ENCODE measurements at places on chromosomes 2 and 18.

DNA sequence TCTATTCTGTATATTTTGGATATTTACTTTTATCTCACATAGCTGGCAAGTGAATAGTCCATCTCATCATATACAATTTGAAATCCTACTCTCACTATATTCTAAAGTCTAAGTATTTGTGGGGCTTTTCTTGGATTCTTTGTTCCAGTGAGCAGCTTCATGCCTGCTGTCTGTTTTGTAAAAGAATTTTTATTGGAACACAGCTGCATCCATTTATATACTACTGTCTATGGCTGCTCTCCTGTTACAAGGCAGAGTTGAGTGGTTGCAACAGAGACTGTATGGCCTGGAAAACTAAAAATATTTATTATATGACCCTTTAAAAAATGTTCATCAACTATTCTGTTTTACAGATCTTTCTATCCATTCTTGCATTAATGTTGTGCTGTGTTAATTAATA lies 193.3 kb upstream of the KLHL14 start:
- DNase-seq = no peak

DNA sequence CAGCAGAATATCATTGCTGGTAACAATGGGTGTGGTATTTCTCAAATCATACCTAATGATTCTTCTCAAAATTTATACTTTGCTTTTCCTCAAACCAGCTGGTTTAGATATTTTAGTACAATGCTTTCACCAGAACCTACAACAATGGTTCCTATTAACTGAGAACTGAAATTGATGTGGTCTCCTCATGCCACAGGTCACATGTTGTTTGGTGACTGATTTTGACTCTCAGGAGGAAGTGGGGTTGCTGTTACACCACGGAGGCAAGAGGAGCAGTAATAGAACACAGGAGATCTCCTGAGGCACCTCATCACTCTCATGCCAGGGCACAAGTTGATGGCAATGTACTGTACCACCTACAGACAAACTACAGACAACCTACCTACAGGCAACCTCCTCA lies 3.0 kb upstream of the CEP68 start:
- no peak for DNase-seq

DNA sequence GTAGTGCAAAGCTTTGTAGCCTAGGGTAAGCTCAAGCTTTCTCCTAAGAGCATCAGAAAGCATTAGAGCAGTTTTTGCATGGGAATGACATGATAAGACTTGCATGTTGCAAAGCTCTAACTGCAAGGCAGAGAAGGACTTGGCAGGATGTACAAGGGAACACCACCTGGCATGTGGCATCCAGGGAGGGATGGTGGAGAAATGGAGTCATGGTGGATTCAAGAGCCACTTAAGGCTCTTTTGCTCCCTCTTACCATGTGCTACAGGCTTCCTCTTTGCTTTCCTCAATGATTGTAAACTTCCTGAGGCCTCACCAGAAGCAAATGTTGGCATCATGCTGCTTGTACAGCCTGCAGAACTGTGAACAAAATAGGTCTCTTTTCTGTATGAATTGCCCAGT lies 266.0 kb downstream of the GLI2 start:
- DNase-seq = no peak

- DNase-seq = no peak
These were observed 12.5 kb downstream of the FBXO11 start for GRCh38 chr2:47893771-47894170.

DNA sequence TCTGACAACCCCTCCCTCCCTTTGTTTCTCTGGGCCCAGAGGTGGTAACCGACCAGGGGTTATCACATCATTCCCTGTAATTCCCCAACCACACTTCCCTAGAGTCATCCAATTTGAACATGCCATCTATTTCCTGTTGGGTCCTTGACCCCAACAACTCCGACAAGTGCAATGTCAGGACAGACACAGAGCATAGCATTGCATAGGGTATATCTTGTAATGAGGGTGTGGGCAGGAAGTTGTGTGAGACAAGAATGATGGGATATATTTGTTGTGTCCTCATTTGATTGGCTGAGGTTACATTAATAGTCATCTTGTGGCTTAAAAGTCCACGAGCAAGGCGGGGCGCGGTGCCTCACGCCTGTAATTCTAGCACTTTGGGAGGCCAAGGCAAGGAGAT lies 33.4 kb upstream of the CNOT11 start:
- no peak for DNase-seq

GRCh38 chr2:100405403-100406119 lies 11.9 kb downstream of the CHST10 start:
- no peak for DNase-seq

DNA sequence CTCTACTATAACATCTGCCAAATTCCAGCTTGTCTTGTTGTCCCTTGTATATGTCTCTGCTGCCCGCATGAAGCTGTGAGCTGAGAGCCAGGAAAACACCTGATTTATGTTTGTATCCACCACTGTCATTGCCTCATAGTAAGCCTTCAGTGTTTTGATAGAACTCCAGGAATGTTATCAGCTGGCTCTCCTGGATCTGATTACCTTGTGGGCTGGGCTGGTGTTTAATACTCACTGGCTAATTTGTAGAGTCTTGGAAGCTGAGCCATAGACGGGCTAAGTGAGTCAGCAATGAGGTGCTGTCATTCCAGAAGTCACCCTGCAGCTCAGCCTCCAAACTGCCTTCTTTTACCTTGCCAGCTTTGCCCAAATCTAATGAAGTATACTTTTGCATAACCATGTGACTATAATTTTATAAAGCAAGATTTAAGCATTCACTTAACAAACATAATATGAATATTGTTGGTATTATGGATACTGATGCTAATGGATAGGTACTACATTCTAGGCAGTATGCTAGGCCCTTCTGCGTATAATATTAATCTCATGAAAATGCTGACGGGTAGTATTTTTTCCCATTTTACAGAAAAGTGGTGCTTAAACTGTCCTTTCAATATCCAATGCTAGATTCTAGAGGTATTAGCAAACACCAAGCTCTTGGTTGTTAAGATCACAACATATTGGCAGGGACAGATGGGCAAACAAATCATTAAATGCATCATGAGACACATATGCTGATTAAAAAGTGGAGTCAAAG lies 62.7 kb upstream of the GATA6 start:
- DNase-seq = no peak

DNA sequence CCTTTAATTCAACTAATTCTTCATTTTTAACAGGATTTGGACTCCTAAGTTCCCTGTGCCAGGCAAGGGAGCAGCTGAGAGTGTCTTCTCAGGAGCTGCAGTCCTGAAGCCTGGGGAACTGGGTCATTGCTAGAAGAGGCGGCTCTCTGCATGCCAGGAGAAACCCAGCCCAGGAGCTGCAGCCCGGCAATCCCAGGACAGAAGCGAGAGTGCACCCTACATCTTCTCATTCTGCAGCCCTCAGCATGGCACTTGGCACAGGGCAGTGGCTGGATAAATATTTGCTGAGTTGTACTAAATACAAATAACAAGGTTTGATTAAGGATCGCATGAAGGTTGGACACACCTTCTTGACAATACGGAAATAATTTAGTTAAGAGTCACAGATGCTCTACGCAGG lies 244.9 kb upstream of the PXDN start:
- no peak for DNase-seq

DNA sequence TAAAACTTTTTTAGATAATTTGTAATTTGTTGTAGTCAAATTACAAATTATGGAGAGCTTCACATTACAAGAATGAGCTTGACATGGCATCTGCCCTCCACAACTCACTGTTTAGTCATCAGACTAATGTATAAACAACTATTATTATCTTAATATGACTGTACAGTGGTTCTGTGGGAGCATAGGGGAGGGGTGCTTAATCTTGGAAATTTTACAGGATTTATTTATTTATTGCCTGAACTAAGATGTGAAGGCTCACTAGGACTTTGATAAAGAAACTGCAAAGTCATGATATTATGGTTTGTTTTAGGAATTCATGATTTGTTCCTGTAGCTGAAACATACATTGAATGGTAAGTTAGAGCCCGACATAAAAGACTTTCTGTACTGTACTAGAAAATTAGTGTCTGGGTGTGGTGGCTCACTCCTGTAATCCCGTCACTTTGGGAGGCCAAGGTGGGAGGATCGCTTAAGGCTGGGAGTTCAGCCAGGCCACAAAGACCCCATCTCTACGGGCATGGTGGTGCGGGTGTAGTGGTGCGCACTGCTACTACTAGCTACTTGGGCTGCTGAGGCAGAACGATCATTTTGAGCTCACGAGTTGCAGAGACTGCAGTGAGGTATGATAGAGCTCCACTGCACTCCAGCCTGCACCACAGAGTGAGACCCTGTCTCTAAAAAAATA lies 2.1 kb downstream of the MARCHF7 start:
- DNase-seq = no peak

DNA sequence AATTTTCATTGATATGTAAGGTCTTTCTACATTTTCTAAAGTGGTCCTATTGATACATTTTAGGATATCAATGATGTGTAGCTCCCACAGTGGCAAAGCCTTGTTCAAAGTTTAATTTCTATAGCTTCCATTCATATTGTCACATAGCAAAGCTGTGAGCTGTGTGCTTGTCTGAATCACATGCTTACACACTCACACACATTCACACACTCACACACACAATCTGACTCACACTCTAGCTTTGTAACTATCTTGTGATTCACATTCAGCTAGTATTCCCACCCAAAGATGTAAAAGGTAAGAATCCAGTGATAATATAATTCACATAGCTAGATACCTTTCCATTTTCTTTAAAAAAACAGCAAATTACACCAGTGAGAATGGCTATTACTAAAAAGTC lies 58.7 kb downstream of the MAPRE2 start:
- DNase-seq = no peak

GRCh38 chr2:223647258-223647952 lies 45.2 kb upstream of the SCG2 start:
- no peak for DNase-seq

GRCh38 chr2:159409116-159409800 lies 122.8 kb upstream of the WDSUB1 start:
- no peak for DNase-seq

DNA sequence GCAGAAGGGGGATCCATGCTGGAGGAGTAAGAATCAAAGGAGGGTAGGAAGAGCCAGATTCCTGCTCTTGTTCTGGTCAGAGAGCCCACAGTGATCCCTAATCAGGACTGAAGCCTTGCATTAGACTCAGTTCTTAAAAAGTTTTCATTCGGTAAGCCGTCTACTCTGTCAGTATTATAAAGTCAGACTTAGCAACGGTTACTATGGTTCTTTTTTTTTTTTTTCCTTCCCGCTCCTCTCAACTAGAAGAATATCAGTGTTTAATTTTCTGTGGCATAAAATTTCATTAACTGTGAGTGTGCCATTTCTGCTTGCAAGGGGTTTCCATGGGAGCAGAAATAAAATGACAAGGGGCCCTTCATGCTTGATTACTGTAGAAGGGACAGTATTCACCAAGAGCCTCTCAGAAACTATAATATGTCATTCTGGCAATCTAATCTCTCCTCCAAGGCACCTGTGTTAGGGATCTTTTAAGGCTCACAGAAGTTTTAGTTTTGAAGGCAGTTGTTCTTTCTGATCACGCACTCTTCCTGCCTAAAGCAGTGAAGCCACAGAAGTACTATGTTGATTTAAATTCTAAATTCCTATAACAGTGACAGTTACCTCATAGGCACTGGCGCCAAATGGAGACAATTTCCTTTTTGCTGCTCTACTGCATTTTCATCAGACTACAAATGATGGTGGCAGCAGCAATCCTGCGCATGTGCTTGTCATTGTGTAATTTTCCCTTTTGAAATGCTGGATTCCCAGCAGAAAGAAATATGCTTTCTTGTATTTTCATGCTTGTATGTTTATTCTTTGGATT lies 57.0 kb downstream of the OSBPL6 start:
- no peak for DNase-seq

GRCh38 chr18:9337873-9338272 lies 3.3 kb downstream of the TWSG1 start:
- DNase-seq = no peak

DNA sequence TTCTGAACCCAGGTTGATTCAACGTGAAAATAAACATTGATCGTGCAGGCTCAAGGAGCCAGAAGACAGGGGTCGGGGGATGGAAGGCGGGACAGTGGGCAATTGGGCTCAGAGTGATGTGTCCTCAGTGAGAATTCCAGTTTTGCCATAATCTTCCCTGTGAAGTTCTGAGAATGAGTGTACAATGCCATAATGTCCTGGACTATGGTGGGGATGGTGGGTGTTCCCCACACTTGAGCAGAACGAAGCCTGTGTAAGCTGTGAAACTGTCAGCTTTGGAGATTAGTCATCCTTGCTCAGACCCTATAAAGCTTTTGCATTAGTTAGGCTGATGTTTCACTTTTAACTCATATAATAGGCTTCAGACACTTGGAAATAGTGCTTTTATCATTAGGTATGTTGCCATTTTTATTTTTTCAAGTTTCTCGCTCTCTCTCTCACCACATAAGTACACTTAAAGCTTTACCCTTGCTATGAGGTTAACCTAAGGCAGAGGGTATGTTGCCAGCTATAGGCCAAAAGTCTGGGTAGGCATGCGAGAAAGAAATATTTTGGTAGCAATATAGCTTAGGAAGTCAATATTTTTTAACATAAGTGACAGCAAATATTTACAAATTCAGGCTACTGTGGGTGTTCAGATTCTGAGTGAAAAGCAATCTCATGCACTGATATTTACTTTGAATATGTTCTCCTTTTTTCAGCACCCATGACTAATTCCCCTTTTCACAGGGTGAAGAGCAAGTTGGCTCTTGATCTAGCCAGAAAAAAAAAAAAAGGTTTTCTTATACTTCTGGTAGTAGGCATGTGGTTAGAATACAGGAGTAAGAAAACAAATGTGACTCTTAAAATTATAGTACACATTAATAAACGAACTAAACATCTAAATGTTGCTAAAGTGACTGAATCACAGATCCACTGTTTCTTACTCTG lies 47.2 kb downstream of the CDC42EP3 start:
- no peak for DNase-seq

GRCh38 chr18:38481576-38481975 lies 916.0 kb upstream of the CELF4 start:
- no peak for DNase-seq

- DNase-seq = no peak
These were observed 181.3 kb upstream of the NRP2 start for GRCh38 chr2:205500951-205501350.

DNA sequence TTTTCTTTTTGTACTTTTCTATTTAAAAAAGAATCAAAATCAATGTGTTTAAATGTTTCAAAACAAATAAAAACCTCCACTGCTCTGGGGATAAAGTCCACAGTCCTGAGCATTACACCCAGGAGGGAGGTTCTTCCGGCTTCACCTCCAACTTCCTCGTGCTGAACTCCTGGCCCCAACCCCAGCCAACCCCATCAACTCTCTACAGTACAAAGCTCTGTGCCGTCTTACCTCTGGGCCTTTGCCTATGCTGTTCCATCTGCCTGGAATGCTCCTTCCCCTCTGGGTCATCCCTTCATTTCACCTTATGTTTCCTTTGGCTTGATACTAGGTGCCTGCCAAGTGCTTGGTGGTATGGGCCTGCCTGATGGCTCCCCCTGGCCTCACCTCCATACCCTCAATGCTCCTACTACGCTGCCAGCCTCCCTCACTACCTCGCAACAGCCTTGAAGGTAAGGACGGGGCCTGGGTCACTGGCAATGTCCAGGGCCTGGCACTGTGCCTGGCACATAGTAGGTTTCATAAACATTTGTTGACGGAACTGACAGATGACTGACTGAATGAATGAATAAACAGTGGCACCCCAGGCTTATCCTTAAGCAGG lies 28.8 kb downstream of the SDC1 start:
- no peak for DNase-seq

- DNase-seq = no peak
These were observed 170.1 kb downstream of the FHOD3 start for GRCh38 chr18:36467614-36468013.
